Karpas-422 (cell line): ENCODE measurements at places on chromosomes 7 and 10. TPM values are rescaled to one million over a fixed set of nuclear protein-coding genes. Genes with fewer than 3 reads are reported as not detected.

PIP gene
- total RNA-seq, result not detected in 2 replicates

SAP25 gene
- total RNA-seq, result 2.5 and 4.9 TPM in 2 replicates

ZNF804B gene
- total RNA-seq, result 0.07 TPM in 1 of 2 replicates, not detected in the other

ABCA13 gene
- total RNA-seq, result not detected in 2 replicates

TWIST1 gene
- total RNA-seq, result not detected in 2 replicates

SLC18A3 gene
- total RNA-seq, result not detected in 2 replicates

ANKRD16 gene
- 12.8 and 29.5 TPM in 2 replicates for total RNA-seq

FAM20C gene
- total RNA-seq, result not detected in 2 replicates

A1CF gene
- total RNA-seq, result not detected in 2 replicates

CPED1 gene
- total RNA-seq, result 0.04 and 1.2 TPM in 2 replicates

DENND10 gene
- 35.2 and 57.2 TPM in 2 replicates for total RNA-seq

GRID1 gene
- total RNA-seq, result 0.07 and 0.18 TPM in 2 replicates

COPG2 gene
- total RNA-seq, result 23.5 and 36.0 TPM in 2 replicates

ZNF488 gene
- not detected in 2 replicates for total RNA-seq

PLEKHS1 gene
- not detected in 2 replicates for total RNA-seq

CFAP69 gene
- 0.32 and 3.5 TPM in 2 replicates for total RNA-seq

DNTT gene
- total RNA-seq, result not detected in 2 replicates
